ENCODE measurements at places on chromosomes 6 and 20.
A peak's percentile ranks its signal among the peaks of the same experiment; 100 is the strongest.

- no peak for DNase-seq
Measured at GRCh38 chr6:70164556-70164955, 138.3 kb downstream of the COL9A1 start.

- DNase-seq = no peak
Measured at GRCh38 chr6:26129656-26130055, 42.4 kb downstream of the HFE start.

DNA sequence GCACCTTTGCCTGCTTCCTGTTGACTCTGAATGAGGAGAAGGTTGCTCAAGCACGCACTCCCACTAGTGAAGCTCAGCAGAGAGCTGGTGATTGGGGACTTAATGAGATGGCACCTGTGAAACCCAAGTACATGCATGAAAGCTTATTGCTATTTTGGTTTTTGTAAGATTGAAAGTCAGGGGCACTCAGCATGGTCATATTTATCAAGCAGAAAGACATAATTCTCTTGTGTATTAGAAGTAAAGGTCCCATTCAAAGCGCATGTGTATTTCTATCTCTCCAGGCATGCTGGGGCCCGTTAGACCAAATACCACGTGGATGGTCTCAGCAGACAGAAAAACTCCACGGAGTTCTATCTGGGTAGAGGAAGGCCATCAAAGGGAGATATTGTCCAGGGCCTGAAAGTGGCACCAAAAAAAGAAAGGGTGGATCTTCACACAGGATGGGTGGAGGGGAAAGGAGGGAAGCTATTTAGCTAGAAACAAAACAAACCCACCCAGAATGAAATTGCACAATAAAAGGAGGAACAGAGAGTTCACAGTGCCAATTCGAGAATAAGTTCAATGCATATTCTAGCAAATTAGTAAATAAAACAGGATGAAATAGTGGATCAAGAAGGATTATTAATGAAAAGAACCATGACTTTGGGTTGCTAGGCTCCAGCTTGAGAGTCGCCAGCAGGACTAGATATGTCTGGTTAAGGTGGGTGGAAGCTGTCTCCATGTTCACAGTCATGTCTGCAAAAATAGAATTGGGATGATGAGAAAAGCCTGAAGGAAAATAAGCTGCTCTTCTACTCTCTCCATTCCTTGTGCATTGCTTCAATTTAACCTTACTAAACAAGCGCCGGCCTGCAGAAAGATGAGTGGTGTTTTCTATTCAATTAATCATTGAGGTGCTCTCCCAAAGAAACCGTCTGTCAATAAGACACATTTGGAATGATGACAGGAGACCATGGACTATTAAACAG lies 224.9 kb upstream of the DTNBP1 start:
- DNase-seq = no peak

DNA sequence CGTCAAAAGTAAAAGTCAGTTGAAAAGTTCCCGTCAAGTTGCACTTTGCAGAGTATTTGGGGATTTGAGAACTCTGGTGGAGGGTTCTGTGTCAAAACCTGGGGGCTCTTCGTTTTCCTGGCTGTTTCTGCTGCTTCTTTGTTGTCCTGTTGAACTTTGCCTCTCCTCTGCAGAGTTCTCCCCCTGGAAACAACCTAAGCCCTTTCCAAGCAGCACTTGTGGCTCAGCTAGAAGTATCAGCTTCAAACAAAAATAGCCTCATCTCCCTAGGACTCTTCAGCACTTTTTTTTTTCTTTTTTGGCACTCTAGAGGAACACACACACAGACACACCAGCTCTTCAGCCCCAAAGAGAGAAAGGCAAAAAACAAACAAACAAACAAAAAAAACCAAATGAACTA lies at the start of gene TRDN:
Gene TRDN (minus strand): TSS at position 169 of the 400 bp plus-strand sequence. CDS start 175 bp downstream, outside the sequence.
- no peak for DNase-seq

- DNase-seq = no peak
Measured at GRCh38 chr6:57224769-57225515, 2.8 kb upstream of the RAB23 start.

DNA sequence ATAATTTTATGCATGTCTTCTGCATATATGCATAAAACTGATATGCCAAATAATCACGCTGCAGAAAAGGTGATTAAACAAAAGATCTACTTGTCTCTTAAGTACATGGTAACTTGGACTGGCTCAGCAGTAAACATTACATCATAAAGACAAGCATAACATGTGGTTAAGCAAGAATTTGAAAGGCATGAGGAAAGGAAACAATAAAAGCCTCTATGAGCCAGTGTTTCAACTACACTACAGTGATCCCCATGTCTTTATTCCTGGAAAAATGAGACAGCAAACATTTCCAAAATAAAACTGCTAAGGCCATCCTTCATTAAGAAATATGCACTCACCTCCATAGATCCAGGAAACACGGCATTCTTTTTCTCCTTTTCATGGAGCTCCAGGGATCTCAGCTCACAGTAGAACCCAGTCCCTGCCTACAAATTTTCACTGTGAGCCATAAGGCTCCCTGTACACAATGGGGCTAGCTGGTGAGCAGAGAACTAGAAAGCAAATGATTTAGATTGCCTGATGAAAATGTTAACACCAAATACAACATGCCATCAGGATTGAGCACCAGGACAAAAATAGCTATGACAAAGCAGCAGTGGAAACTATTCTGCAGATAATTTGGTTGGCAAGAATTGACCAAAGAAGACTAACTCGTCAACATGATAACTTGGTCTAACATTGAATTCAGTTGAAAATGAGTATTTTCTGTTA lies 156.1 kb downstream of the COL21A1 start:
- peak; percentile 46 for DNase-seq

DNA sequence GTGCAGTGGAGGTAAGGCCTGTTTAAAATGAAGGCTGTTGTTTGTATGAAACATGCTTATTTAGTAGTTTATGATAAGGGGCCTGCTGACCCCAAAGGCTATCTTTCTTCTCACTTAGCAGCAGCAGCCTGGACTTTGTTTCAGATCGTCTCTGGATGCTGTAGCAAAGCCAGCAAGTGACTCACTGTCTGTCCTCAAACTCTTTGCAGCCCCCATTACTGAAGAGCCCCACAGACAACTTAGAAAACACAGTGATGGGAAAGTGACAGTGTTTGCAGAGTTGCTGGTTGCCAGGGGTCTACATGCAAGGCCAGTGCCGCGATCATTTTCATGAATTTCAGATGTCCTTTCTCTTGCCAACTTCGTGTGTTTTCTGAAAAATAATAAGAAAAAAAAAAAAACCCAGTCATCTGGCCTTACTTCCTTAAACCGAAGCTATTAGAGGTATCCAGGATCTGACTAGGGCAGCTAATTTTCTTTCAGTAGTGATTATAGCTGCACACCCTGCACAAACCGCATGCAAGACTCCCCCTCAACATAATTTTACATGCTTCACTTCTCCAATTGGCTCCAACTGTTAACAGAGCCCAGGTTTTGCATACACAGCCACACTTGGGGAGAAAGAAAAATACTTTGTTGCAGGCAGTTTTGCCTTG lies 11.6 kb upstream of the F13A1 start:
- no peak for DNase-seq

GRCh38 chr6:134315974-134316441 lies 1.9 kb downstream of the SGK1 start:
- DNase-seq = no peak

GRCh38 chr20:25252230-25252651 lies 4.4 kb downstream of the PYGB start:
- no peak for DNase-seq

DNA sequence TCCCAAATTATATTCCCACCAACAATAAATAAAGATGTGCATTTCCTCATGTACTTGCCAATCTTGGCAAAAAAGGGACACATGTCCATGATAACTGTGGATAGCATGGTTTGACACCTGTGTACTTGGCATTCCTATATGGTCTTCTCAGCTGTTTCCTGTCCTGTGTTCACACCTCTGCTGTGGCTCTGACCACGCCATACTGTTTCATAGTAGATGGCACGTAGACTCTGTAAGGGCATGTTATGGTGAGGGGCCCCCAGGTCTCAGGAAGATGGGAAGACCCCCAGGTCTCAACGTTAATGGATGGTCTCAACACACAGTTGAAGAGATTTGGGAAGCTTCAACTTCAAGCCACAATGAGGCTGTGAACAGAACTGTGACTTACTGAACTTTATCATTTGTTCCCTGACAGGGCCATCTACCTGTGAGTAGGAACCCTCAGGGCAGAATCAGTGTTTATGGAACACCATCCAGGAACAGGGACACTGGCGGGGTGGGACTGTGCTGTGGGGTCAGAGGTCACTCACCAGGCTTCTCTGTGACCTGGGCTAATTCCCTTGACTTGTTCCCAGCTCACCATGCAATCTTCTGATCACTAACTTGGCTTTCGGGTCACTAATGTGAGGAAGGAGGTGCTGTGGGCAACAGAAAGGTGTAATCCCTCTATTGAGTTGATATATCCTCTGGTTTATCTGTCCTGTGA lies 11.8 kb downstream of the ZBTB24 start:
- DNase-seq = no peak

DNA sequence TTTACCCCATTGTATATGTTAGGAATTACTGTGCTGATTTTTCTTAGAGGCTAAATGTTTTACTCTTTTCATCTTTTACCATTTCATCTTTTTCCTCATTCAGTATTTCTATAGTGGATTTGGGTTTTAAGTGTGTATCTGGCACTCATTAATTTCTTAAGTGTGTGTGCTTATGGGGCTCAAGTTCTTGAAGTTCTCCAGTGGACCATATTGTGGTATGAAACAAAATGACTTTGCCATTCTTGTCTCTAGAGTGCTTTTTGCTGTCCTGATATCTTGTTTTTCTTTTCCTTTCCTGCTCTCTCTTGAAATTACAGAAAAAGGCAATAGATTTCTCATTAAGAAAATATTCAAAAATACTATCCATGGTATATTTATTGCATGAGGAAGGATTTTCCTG lies 123.1 kb downstream of the ARID1B start:
- DNase-seq = no peak

DNA sequence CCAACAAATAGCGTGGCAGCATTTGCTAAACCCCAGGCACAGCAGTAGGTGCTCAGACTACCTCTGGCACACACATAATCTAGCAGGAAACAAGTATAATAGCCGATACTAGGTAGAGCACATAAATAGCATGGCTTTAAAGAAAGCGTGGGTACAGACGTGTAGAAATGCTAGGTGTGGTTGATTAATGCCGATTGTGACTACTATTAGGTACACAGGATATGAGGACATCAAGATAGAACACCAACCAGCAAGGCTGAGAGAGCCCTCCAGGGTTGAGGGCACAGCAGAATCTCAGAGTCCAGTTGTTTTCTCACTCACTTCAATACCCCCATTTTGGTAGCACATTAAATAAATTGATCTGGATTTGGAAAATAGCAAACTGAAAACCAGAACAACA lies 100.5 kb downstream of the PKHD1 start:
- DNase-seq = no peak

- no peak for DNase-seq
Measured at GRCh38 chr20:16135630-16136029, 437.6 kb downstream of the KIF16B start.

- DNase-seq = no peak
Measured at GRCh38 chr6:5338177-5338960, 77.1 kb downstream of the FARS2 start.

- DNase-seq = no peak
Measured at GRCh38 chr6:109299265-109299607, 83.0 kb downstream of the CD164 start.

GRCh38 chr6:36378936-36379335 lies 8.5 kb downstream of the ETV7 start:
- DNase-seq = no peak

GRCh38 chr6:603265-603664 lies 53.6 kb downstream of the HUS1B start:
- no peak for DNase-seq

GRCh38 chr20:62805711-62806382 lies 1.2 kb downstream of the OGFR start:
- no peak for DNase-seq

- DNase-seq = no peak
Measured at GRCh38 chr6:48714250-48714649, 603.3 kb upstream of the PTCHD4 start.

DNA sequence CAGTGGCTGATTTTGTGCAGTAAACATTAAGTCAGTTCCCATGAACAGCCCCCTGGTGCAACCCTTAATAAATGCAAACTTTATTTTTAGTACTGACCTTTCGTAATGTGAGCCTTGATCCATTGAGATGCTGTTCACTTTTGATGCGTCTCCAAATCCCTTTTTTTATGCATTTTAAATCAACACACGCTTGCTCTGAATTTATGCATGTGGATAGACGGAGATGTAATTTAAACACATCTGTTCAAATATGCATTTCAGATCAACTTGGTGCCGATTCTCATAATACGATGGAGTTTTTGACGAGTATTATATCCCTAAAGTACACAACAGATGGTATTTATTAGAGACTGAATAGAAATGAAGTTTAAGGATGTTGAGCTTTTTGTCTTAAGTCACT lies 505.7 kb downstream of the CDKAL1 start:
- no peak for DNase-seq

GRCh38 chr6:79146421-79146820 lies 68.4 kb upstream of the PHIP start:
- no peak for DNase-seq

- no peak for DNase-seq
Measured at GRCh38 chr6:45156075-45156474, 172.1 kb upstream of the RUNX2 start.

- DNase-seq = no peak
Measured at GRCh38 chr20:46202766-46203509, 84.8 kb downstream of the CD40 start.

- DNase-seq = no peak
Measured at GRCh38 chr6:17542243-17542642, 57.9 kb upstream of the FAM8A1 start.

GRCh38 chr6:91434576-91434975 lies 847.7 kb upstream of the MAP3K7 start:
- DNase-seq = no peak

GRCh38 chr6:16168858-16169257 lies 40.0 kb downstream of the MYLIP start:
- no peak for DNase-seq

GRCh38 chr6:135488023-135488422 lies 9.5 kb downstream of the AHI1 start:
- peak; percentile 6 for DNase-seq

- no peak for DNase-seq
Measured at GRCh38 chr6:106637051-106637716, 7.8 kb downstream of the QRSL1 start.

- DNase-seq = no peak
Measured at GRCh38 chr6:36422714-36423100, 19.9 kb downstream of the PXT1 start.

DNA sequence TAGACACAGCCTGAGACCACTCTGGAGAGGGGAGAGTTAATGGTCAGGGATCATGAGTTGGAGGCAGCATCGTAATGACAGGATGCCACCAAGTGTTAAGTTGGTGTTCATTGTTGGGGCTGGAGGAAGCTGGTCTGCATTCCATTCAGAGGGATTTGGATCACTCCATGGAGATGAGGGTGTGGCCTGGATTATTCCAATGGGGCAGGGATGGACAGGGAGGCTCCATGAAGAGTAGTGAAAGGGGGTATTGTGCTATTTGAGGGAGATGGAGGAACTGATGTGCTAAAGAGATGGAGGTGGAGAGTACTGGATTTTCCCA lies 1.1 kb downstream of the SAPCD1 start:
- no peak for DNase-seq

DNA sequence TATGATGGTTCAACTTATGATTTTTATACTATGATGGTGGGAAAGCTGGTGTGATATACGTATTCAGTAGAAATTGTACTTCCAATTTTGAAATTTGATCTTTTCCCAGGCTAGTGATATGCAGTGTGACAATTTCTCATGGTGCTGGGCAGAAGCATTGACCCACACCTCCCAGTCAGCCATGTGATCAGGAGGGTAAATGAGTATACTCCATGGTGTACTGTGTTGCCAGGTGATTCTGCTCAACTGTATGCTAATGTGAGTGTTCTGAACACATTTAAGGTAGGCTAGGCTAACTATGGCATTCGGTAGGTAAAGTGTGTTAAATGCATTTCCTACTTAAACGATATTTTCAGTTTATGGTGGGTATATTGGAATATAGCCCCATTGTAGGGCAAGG lies 19.1 kb downstream of the PTPRA start:
- DNase-seq = no peak
